ENCODE measurements at places on chromosomes 2 and 18. TPM values are rescaled to one million over a fixed set of nuclear protein-coding genes. Genes with fewer than 3 reads are reported as not detected.

The ASIC4 gene
- total RNA-seq: not detected

The PTPRM gene
- total RNA-seq: 28.3 TPM

DNA sequence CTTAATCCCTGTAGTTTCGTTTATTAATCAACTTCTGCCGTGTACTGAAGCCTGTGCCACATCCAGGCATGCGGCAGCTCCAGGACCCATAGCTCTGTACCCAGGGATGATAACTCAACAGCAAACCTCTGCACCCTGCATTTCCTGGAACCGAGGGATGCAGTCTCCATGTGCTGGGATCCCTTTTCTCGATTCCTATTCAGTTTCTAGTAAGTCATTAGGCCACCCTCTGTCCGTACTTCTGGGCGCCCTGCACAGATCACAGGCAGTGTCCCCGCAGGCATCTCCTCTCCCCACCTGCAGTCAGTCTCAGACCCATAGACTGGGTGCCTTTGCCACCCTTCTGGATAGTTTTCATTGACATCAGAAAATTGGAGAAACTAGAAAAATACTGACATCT lies 18.8 kb downstream of the TMEM18 start:
- DNase-seq: no peak

The BMPR2 gene
- 34.7 TPM for total RNA-seq

The ABCB11 gene
- total RNA-seq: not detected

The TLX2 gene
- not detected for total RNA-seq

The RPRM gene
- total RNA-seq: not detected

The FHOD3 gene
- 16.0 TPM for total RNA-seq
